Testis (tissue), 5 donors: ENCODE measurements at places on chromosomes 4 and X. TPM values are rescaled to one million over a fixed set of nuclear protein-coding genes. Genes with fewer than 3 reads are reported as not detected.

Gene SFRP2
- total RNA-seq = 0.39 TPM

Gene ERCC6L
- 1.6 TPM for total RNA-seq

Gene RBPJ
- 57.7 TPM for total RNA-seq

Gene CXorf65
- total RNA-seq = 2.8 TPM

Gene ADAM29
- 31.4 TPM for total RNA-seq

Gene ADAMTS3
- total RNA-seq = 5.3 TPM
